NCI-H187 (cell line): ENCODE measurements at places on chromosomes 7 and 10.

DNA sequence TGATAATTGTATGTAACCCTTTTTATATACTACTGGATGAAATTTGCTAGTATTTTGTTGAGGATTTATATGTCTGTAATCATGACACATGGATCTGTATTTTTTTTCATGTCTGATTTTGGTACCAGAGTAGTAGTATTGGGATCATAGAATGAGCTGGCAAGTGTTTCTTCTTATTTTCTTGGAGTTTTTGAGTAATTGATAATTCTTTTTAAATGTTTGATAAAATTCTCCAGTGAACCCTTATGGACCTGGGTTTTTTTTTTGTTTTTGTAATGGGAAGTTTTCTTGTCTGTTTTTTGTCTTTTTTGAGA lies 28.4 kb downstream of the ZNF33A start:
- no peak for DNase-seq

GRCh38 chr7:11237742-11238141 lies 264.1 kb downstream of the PHF14 start:
- DNase-seq, result no peak

GRCh38 chr10:118392761-118393160 lies 50.6 kb upstream of the FAM204A start:
- DNase-seq, result no peak

DNA sequence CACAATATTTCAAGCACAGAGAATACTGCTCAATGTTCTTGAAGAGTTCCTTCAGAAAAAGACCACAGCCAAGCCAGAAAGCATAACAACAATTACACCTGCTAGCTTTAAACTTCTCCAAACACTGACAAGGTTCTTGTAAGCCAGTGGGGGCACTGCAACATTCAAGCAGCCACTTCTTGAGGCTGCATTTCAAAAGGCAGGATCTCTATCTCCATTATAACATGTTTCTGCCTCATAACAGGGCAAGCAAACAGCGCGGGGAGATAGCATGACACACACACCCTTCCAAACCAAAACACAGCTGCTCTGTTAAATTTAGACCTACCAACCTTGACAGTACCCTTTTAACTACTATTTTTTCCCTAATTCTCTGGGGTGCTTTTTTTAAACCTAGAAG lies 30.8 kb downstream of the CHCHD3 start:
- no peak for DNase-seq

DNA sequence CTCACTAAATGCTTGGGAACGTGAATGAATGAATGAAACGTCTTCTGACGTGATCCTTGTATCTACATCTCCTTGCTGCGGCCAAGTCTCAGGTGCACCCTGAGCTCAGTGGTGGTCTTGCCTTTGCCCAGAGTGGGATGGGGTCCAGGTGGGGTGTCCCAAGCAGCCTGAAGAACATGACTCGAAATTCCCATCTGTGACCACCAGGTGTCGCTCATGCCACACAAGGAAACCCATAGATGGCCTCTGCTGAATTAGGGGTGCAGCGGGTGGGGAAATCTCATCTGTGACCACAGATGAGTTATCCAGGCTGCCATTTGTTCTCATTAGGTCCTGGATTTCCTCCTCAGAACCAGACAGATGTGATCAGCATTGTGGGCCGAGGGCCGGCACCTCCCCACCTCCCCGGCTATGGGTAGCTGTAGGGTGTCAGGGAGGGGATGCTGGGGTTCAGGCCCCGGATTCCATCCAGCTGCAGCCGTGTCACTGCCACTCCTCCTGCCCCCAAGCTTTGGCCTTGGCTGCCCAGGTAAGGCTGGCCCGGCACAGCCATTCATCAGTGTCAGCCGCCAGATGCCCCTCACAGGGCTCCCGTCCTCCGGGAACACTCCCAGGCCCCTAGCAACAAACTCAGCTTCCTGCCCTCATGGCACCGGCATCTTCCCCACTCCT lies 21.0 kb upstream of the GNA12 start:
- peak; percentile 21 for DNase-seq

GRCh38 chr7:22127835-22128527 lies 182.3 kb upstream of the CDCA7L start:
- no peak for DNase-seq

GRCh38 chr7:43926798-43927123 lies 525 bp downstream of the UBE2D4 start:
- DNase-seq, result no peak
